ENCODE measurements at places on chromosomes 2 and 18.

GRCh38 chr18:7084080-7085065 lies 33.2 kb downstream of the LAMA1 start:
- DNase-seq = no peak

DNA sequence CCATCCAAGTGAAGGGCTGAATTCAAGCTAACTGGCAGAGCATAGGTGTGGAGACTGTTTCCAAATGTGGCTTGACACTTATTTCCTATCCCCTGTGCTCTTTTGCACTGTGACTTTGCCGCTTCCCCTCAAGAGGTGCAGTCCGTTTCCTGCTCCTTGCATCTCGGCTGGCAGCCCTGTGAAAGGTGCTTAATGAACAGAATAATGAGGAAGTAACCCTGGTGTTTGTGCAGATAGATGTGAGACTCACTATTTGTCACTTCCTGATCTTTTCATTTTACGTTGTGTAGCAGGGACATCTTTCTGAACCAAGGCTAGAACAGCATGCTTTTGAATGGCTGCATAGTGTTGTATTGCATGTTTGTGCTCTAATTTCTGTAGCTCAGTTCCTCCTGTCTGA lies 60.8 kb downstream of the CEP192 start:
- DNase-seq = no peak

- DNase-seq = no peak
These were observed 99.9 kb upstream of the NABP1 start for GRCh38 chr2:191578031-191578430.

- DNase-seq = no peak
These were observed 319.7 kb downstream of the SOX11 start for GRCh38 chr2:6011921-6012320.

DNA sequence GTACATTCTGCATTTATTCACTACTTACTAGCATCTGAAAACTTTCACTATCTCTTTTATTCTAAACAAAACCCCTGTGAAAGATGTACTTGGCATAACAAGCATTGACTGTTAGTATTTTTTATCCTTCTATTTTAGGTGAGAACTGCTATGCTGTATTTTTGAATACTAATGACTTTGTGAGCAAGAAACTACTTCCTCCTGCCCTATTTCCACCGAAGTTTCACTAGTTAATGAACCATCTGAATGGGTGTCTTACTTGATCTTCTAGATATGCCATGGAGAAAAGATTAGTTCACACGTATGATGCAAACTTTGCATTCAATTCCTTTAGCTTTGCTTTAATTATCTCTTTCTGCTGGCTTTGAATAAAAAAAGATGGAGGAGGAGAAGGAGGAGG lies 68.1 kb downstream of the EPHA4 start:
- DNase-seq = no peak

GRCh38 chr2:146457221-146457620 lies 1387.6 kb upstream of the ACVR2A start:
- DNase-seq = no peak

DNA sequence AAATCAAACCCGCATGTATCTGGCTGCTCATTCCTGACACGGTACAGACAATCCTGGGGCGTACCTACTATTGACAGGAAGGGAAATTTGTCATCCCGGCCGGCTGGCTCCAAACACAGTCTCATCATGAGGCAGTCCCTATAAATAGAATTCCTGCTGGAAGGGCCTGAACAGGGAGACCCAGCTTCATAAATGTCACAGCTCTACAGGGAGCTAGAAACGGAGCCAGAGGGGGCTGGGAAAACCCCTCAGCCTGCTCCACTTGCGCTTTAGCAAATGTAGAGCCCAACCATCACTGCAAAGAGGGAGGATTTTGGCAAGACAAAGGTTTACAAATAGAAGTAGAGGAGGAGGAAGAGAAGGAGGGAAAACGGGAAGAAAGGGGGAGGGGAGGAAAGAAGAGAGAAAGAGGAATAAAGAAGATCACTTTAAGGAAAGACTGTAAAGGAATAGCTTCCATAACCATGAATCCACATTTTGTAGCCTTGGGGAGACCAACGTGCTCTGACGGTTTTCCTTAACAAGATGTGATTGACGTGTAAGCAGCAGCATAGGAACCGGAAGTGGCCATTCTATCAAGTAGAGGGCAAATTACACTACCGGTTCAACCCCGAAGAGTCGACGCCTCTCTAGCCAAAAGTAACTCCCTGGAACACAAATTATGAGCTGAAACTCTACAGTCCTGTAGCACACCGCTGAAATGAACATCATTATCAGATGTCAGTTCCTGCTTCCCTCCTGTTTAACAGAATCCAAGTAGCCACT lies 56.8 kb upstream of the TTN start:
- no peak for DNase-seq

- no peak for DNase-seq
These were observed 200.4 kb downstream of the INO80D start for GRCh38 chr2:205885492-205886099.

- no peak for DNase-seq
These were observed 14.6 kb upstream of the NPPC start for GRCh38 chr2:231940795-231941194.

DNA sequence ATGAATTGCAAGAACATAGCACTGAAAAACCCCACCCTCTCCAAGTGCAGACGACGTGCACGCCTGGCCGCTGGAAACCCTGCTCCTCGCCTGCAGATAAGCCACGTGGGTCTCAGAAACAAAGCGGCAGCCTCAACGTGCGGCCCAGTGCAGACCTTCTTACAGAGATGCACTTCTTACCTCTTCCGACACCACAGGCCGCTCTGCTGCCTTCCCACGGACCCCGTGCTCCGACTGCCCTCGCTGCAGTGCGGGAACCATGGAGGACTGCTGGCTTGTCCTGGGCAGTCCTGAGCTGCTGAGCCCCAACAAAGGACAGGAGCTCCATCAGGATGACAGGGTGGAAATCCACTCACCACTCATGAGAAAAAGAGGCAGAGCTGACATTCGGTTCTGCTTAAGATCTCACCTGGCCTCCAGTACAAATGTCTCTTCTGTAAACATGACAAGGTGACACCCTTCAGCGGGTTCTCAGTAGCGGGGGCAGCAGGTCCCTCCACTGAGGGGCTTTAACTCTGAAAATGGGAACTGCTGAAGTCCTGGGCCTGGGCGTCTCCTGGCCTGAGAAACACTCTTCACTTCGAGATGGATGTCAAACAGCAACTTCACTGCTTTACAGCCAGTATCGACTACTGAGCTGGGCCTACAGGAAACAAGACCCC lies 6.2 kb downstream of the COPS9 start:
- no peak for DNase-seq

- no peak for DNase-seq
These were observed 64.9 kb downstream of the MCFD2 start for GRCh38 chr2:46850742-46851141.

DNA sequence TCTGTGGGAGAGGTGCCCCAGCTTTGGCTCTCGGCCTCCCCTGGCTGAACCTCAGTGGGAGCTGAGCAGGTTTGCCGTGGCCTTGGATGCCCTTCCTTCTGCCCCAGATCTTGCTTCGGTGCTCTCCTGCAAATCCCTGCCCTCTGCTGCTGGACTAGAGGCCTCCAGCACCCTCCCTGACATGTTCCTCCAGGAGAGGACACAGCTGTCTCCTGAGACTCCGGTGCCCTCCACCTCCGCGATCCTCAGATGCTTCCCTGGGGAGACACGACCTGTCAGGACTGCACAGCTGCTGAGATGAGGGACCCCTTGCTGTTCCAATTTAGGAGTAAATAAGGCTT lies 7.3 kb upstream of the NT5DC4 start:
- no peak for DNase-seq

- no peak for DNase-seq
These were observed 25.7 kb upstream of the PDE1A start for GRCh38 chr2:182452456-182452990.

- no peak for DNase-seq
These were observed 162.7 kb upstream of the NYAP2 start for GRCh38 chr2:225236769-225237323.

- no peak for DNase-seq
These were observed 425.8 kb upstream of the KCNH7 start for GRCh38 chr2:163264341-163264740.

DNA sequence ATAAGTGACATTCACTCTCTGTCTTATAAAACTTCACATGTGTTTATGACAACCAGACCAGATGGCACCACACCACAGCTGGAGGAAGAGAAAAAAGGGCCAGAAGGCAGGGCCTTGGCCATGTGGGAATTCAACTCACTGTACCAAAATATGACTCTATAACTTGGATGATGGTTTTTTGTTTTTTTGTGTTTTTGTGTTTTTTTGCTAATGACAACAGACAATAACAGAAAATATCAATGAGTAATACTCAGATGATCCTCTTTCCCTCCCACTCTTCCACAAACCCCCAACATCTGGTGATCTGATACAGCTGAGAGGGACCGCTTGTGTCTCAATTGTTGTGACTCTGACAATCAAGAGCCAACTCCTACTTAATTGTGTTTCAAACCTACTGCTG lies 12.4 kb downstream of the NMI start:
- no peak for DNase-seq

- no peak for DNase-seq
These were observed 87.4 kb downstream of the MYT1L start for GRCh38 chr2:2243666-2244065.

DNA sequence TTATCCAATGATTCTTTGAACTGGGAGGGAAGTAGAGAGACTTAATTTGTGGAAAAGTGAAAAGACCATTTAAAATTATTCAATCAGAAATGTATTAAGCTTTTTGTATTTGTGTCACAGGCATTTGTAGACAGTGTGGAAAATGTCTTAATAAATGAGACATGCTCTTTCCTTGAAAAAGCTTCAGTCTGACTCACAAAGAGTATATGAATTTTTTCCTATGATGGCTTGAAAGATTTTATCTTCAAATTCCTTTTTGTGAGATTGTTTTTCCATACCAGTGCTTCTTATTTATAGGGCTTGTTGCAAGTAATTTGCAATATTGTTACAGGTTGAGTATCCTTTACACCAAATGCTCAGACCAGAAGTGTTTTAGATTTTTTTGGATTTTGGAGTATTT lies 39.5 kb downstream of the STON1 start:
- DNase-seq = no peak

DNA sequence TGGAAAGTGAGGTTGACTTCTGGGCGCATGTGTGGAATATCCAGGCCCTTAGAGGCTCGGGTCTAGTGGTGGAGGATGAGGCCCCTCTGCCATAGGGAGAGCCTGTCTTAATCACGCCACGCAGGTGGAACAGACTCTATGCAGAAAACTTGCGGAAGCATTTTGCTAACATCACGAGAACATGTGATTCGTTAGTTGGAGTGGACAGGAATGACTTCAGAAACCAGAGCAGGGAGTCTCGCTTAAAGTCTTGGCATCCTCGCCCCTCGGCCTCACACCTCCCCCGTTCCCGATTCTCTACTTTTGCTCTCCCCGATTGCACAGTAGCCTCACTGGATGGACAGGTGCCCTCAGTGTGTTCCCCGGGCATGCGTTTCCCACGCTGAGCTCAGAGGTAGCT lies 333.4 kb downstream of the GBX2 start:
- DNase-seq = no peak

GRCh38 chr2:163633291-163633690 lies 102.5 kb downstream of the FIGN start:
- no peak for DNase-seq

- no peak for DNase-seq
These were observed 236.3 kb upstream of the FSIP2 start for GRCh38 chr2:185502351-185502750.

DNA sequence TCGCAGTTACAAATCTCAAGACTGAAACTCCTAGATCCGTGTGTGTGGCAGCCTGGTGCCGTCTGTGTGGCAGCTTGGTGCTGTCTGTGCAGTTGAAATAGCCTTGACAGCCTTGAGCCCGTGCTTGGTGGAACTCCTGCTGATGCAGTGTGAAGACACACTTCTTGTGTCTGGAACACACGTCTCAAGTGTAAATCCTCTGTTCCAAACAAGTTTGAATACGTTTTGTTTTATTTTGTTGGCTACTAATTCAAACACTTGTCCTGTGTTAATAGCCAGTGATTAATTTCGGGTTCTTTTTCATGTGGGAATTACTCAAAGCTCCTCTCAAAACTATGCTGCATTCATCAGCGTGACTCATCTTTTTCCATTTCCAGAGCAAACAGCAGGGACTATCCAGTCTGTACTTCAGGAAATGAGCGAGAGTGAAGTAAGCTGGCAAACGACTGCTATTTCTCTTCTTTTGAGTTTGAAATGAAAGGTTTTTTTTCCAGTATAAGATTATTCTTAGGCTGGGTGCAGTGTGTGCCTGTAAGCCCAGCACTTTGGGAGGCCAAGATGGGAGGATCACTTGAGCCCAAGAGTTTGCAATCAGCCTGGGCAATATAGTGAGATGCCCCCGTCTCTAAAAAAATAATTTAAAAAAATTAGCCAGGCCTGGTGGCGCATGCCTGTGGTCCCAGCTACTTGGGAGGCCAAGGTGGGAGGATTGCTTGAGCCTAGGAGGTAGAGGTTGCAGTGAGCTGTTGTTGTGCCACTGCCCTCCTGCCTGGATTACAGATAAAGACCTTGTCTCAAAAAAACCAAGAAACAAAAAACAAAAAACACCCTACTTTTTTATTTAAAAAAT lies 152.9 kb downstream of the SPP2 start:
- DNase-seq = no peak

- DNase-seq = no peak
These were observed 70.3 kb downstream of the KCNF1 start for GRCh38 chr2:10981941-10982431.

DNA sequence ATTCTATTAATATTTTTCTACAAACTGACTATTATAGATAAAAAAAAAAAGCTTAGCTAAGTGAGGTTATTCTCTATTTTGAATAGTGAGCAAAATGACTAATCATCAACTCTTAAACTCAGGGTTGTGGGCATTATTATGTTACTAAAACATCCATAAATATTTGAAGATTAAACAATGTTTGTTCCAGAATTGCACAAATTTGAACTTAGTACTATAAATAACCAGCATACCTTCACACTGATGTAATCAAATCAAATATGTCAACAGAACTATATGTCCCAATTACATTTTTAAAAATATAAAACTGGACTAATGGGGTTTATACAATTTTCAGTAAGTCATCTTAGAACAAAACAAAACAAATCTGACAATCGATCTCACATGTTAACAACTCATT lies 800.9 kb downstream of the LRP1B start:
- no peak for DNase-seq

DNA sequence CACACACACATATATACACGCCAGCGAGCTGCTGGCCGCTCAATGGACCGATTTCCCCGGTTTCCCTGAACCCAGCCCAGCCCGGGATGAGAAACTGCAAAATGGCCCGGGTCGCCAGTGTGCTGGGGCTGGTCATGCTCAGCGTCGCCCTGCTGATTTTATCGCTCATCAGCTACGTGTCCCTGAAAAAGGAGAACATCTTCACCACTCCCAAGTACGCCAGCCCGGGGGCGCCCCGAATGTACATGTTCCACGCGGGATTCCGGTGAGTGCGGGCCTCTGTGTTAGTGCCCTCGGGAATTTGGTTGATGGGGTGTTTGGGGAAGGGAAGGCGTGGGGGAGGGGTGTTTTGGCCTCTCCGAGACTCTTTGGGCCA lies 392 bp downstream of the ST8SIA3 start:
- no peak for DNase-seq

- no peak for DNase-seq
These were observed 74.0 kb downstream of the NRXN1 start for GRCh38 chr2:50957896-50958295.

- no peak for DNase-seq
These were observed 78.1 kb upstream of the YWHAQ start for GRCh38 chr2:9708683-9709538.
